ENCODE measurements at places on chromosomes 12 and 14. TPM values are rescaled to one million over a fixed set of nuclear protein-coding genes. Genes with fewer than 3 reads are reported as not detected.

ANKRD52 gene
- 8.0 TPM for polyA plus RNA-seq

BEGAIN gene
- 20.5 TPM for polyA plus RNA-seq

PLEK2 gene
- 6.0 TPM for polyA plus RNA-seq

KLRK1 gene
- 0.57 TPM for polyA plus RNA-seq

CD163 gene
- polyA plus RNA-seq: 8.5 TPM

FERMT2 gene
- 10.4 TPM for polyA plus RNA-seq

GRIP1 gene
- 0.89 TPM for polyA plus RNA-seq

ANAPC5 gene
- polyA plus RNA-seq: 135 TPM

PIK3C2G gene
- 1.5 TPM for polyA plus RNA-seq

GCN1 gene
- 32.4 TPM for polyA plus RNA-seq

CELA1 gene
- not detected for polyA plus RNA-seq

MIPOL1 gene
- 2.5 TPM for polyA plus RNA-seq

RHOJ gene
- 6.7 TPM for polyA plus RNA-seq

Measured in pancreas (tissue), 10 donors.